Renal pelvis (tissue), 12 donors: ENCODE measurements at places on chromosomes 12 and 14. TPM values are rescaled to one million over a fixed set of nuclear protein-coding genes. Genes with fewer than 3 reads are reported as not detected.

Gene AQP2
- 128 TPM for polyA plus RNA-seq

Gene SYNJ2BP
- polyA plus RNA-seq, result 35.5 TPM

Gene ASCL1
- polyA plus RNA-seq, result 0.18 TPM

Gene FAM181A
- not detected for polyA plus RNA-seq

Gene CRIP1
- 34.6 TPM for polyA plus RNA-seq

Gene KLHL28
- 16.7 TPM for polyA plus RNA-seq

Gene RPGRIP1
- 0.47 TPM for polyA plus RNA-seq

Gene SYT1
- 19.0 TPM for polyA plus RNA-seq

Gene FAIM2
- 1.9 TPM for polyA plus RNA-seq

Gene CCDC91
- polyA plus RNA-seq, result 33.0 TPM
